ENCODE measurements at places on chromosomes 4 and X.

DNA sequence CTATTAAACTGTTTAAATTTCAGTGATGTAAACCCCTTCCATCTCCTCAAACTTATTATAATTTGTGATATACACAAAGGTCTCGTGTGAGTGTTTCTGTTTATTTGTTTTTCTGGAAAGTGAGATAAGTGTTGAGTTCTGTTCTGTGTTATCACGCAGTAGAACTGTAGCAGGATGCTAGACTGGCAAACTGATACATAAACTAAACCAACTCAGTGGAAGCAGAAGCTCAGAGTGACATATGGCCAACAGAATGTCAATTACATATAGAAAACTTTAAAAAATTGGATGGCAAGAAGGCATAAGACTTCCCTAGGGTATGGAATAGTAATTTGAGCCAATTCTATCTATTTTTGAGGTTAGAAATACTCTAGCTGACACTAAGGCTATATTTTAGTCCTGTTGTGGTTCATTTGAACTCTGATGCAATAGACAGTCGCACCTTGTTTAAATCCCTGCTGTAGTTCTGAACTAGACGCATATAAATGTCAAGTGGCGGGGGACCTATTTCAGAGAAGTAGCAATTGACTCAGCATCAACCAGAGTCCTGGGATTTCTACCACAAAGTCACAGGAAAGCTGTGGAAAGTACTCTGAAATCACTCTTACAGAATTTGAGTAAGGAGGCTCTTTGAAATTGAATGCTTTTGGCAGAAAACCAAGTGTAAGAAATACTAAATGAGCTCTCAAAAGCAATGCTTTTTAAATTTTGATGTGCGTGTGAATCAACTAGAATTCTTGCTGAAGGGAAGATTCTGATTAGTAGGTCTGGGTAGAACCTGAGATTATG lies 294.4 kb downstream of the INPP4B start:
- no peak for DNase-seq

GRCh38 chr4:5798462-5798861 lies 87.5 kb downstream of the EVC start:
- no peak for DNase-seq

DNA sequence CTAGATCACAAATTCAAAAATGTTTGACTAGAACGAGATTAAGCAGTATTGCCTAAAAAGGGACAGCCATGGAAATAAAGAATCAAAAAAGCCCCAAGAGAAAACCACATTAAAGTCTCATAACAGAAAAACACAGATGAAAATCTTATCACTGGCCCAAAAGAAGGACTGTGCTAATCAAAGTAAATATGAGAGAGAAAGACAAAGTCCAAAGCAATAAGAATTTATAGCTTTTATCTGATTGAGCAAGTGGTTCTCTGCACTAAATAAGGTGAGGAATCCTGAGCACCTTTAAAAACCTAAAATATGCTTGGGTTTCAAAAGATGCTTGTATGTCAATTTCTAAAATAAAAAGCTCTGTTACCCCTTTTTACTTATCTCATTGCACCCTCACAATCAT lies 409.3 kb downstream of the GASK1B start:
- DNase-seq: no peak

DNA sequence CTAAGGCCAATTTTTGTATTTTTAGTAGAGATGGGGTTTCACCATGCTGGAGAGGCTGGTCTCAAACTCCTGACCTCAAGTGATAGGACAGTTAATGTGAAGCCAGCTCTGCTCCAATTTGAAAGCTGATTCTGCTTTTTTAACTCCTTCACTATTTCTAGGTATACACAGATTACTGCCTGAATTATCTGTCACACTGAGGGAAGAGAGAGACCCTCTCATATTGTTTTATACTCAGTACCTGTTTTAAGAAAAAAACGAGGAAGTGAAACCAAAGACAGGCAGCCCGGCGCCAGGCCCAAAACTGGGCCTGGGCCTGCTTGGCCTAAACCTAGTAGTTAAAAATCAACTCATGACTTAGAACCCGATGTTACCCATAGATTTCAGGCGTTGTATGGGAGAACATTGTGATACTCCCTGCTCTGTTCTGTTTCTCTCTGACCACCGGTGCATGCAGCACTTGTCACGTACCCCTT lies 1601.5 kb upstream of the PCDH10 start:
- no peak for DNase-seq

- no peak for DNase-seq
Observed at GRCh38 chr4:15213302-15213970, 211.2 kb downstream of the CPEB2 start.

- DNase-seq: no peak
Observed at GRCh38 chr4:41747230-41748055, 1.1 kb downstream of the PHOX2B start.

DNA sequence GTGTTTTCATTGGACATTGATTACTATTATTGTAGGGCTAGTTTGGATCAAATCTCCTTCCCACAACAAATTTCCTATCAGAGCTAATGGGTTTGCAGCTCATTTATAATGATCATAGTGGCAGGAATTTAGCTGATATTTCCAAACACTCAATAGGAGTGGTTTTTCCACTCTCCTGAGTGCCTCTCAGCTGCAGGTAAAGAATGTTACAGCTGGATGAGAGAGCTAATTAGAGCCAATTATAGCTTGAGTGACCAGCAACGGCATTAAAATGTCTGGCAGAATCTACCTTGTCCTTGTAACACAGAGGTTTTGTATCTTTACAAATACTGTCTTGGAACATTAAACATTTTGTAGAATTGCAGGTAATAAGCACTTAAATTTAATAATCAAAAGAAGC lies 602.8 kb upstream of the EPHA5 start:
- no peak for DNase-seq

- DNase-seq: no peak
Observed at GRCh38 chr4:149549911-149550310, 265.7 kb downstream of the IQCM start.

- DNase-seq: no peak
Observed at GRCh38 chr4:123877551-123877950, 481.0 kb downstream of the SPRY1 start.

GRCh38 chrX:135003876-135004623 lies 13.3 kb downstream of the SMIM10 start:
- DNase-seq: peak; percentile 93

DNA sequence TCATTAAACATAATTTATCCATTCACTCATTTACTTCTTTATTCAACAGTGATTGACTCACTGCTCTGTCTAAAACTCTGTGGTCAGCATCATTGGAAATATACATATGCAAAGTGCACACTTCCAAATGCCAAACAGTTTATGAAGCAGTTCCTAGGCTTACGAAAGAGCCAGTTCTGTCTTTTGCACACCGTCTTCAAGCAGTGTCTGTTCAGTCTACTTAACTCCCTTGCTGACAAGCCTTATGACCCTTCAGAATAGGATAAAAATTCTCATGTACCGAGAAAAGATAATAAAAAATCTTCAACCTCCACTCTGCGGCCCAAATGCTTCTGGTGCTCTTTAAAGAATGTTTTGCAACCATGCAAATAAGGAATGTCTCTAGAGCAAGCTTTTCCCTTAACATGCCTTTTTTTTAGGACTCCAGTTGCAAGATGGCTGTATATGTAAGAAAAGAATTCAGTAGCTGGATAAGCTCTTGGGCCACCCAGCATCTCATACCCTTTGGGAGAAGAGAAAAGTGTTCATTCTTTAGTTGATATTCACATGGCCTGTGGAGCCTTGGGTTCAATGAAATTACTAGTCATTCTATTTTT lies 1037.0 kb upstream of the SLIT2 start:
- DNase-seq: no peak

- no peak for DNase-seq
Observed at GRCh38 chr4:95091272-95091671, 333.5 kb downstream of the BMPR1B start.

- DNase-seq: no peak
Observed at GRCh38 chr4:84279678-84280077, 219.4 kb downstream of the NKX6-1 start.

DNA sequence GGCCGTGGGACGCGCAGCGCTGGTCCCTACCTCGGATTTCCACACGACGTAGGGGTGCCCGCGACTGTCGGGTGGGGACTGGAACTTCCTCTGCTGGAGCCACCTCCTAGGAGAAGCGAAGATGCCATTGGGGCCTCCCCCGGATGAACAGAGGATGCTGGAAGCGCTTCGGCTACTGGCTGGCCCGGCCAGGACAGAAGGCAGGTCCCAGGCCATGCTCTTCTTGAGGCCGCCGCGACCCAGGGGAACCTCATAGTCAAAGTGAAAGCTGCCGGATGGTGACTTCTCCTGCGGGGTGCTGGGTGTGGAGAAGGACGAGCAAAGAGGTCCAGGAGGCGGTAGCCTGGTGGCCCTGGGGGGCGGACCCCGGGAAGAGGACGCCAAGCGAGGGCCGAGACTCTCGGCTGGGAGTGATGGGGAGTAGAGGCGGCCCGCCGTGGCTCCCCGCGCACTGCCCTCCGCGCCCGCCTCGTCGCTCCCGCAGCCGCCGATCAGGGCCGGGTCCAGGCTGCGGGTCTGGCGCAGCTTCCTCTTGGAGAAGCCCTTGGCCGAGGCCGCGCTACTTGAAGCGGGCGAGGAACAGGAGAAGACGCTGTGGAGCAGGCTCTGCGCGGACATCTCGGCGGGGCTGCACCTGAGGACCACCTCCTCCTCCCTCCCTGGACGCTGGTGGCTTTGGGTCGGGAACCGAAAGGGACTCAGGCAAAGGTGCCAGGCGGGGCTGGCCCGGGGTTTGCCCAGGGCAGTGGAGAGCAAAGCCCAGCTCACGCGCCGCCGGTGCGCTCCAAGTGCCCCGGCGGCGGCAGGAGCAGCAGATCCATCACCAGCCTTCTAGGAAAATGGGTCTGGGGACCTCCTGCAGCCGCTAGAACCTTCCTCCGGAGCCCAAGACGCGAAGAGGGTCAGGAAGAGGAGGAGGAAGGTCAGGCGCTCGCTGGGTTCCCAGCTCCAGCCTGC lies 1.2 kb downstream of the ARHGAP6 start:
- no peak for DNase-seq

DNA sequence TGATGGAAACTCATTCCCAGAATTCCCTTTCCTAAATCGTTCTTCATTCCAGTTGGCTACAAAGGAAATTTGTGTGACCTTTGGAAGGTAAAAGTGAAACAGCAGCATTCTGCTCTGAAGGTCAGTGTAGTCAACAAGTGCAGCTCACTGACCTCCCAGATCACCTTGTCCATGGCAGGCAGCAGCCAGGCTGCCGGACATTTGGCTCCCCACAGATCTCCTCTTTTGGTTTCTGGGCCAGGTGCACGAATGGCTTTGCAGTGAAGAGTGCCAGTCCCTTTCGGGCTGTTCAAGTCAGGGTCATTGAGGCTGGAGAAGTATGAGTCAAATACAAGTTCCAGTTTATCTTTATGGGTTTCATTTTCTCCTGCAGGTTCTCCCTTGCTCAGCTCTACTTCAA lies 14.3 kb downstream of the GPRIN3 start:
- no peak for DNase-seq

DNA sequence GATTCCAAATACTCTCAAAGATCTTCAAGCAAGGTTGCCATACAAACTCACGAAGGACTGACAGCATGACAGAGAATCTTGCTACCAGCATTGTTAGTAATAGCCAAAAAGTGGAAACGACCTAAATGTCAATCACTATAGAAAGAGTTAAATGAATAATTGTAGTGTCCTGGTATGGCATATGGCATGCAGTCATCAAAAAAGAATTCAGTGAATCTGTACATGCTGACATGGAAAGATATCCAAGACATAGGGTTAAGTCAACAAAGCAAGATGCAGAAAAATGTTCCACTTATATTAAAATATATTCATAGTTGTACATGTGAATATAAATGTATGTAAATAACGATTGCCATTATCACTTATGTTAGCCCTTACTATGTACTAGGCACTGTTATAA lies 37.6 kb downstream of the SRPX2 start:
- no peak for DNase-seq

DNA sequence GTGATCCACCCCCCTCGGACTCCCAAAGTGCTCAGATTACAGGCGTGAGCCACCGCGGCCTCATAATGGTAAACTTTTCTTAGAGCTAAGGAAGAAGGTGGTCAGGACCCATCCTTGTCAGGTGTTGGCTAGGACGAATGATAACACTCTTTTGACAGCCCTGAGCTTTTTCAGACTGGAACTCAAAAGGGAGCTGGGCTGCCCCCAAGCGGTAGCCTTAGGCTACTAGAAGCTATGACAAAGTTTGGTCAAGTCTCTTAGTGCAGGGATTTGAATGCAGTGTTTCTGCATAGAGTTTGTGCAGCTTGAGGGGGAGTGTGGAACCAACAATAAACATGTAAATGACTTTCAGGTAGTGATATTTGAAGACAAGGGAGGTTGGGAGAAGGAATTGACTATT lies 11.8 kb upstream of the HSD17B10 start:
- DNase-seq: peak; percentile 55

GRCh38 chrX:44080083-44080482 lies 106.9 kb upstream of the NDP start:
- no peak for DNase-seq

All from upper lobe of right lung (tissue), 1 donor.